Nephron progenitor cell (in vitro differentiated cells): ENCODE measurements at places on chromosomes 16 and 17.

DNA sequence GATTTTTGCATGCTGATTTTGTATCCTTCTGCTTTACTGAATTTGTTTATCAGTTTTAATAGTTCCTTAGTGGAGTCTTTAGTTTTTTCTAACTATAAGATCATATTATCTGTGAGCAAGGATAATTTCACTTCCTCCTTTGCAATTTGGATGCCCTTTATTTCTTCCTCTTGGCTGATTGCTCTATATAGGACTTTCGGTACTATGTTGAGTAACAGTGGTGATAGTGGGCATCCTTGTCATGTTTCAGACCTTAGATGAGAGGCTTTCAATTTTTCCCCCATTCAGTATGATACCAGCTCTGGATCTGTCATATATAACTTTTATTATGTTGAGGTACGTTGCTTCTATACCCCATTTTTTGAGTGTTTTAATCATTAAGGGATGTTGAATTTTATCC is 224.5 kb upstream of the CNTNAP4 start:
- no peak for DNase-seq

DNA sequence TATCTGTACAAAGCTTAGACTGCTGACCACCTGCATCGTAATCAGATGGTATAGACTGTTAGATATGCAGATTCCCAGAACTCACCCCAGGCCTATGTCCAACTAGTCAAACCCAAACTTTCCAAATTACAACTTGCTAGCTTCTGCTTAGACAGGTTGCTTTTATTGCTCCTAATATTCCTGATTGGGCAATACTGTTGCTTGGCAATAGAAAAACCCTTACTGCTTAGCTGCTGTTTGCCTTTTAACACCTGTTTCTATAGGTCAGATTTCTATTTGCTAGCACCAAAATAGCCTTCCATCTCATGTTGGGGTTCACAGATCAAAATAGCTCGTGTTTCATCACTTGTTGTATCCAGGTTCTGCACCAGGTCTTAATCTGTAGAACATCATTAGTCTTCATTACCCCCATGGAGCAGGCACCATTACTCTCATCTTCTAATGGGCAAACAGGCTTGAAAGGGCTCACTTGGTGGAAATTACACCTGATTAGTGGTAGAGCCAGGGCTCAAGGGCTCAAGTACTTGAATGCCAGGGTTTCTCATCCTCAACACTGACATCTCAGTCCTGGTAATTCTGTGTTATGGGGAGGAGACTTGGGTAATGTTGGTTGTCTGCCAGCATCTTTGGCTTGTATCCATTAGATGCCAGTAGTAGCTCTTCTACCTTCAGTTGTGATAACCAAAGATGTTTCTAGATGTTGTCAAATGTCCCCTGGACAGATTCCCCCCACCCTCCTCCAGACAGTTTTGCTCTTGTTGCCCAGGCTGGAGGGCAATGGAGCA is 2.7 kb downstream of the ZP2 start:
- no peak for DNase-seq

- no peak for DNase-seq
These were observed 23.4 kb downstream of the SLC25A10 start for GRCh38 chr17:81735264-81736102.

- DNase-seq, result no peak
These were observed 18.9 kb downstream of the KPNA2 start for GRCh38 chr17:68054296-68054900.

GRCh38 chr16:87098361-87098760 is 218.8 kb downstream of the C16orf95 start:
- DNase-seq, result no peak

DNA sequence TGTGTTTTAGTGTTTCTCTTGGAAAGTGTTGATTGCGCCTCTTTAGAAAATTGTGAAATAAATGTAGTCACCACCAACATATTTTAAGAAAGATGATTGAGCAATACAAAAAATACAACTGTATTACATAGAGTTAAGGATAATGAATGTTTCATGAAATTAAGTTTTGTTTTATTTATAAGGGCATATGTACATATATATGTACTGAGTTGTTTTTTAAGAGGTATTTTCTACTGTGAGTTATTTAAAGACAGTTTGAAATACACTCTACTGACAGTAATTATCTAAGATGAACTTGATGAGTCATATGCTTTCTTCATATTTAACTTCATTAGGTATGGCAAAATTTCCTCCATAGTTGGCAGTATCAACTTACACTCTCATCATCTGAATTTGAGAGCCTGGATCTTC is 411.7 kb downstream of the HS3ST3B1 start:
- DNase-seq, result no peak
